Left renal cortex interstitium (tissue), 4 donors: ENCODE measurements at places on chromosomes 3 and 15.

- DNase-seq = no peak
These were observed 4.6 kb upstream of the CX3CR1 start for GRCh38 chr3:39284457-39284881.

GRCh38 chr3:128235207-128235926 lies 82.1 kb downstream of the EEFSEC start:
- DNase-seq = no peak

DNA sequence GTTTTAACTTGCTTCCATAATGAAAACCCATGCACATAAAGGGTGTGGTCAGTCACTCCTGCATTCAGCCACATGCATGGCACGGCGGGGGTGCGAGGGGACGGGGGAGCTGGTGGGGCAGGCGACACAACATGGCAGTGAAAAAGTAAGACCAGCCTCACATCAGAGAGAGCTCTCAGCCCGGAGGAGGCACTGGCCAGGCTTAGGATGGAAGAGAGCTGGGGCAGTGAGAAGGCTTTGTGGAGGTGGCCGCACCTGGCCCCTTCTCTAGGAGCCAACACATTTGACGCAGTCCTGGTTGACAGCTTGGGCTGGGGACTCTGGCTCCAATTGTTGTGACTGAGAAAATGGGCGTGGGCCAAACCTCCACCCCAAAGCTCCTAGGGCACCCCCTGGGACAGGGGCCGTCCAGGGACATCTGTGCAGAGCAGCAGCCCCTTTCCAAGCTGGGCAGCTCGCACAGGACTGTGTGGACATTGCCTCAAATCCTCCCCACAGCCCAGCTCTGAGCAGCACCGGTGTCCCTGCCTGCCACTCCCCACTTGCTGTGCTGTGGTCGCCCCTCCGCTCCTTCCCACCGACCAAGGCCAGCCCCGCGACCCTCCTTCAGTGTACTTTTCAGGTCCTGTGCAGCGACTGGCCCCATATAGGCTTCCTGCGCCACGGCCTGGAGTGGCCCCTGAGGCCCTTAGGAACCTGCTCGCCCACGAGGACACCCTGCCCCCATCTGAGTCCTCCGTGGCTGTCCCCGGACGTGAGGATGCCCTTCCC lies 126.0 kb upstream of the IQSEC1 start:
- no peak for DNase-seq

DNA sequence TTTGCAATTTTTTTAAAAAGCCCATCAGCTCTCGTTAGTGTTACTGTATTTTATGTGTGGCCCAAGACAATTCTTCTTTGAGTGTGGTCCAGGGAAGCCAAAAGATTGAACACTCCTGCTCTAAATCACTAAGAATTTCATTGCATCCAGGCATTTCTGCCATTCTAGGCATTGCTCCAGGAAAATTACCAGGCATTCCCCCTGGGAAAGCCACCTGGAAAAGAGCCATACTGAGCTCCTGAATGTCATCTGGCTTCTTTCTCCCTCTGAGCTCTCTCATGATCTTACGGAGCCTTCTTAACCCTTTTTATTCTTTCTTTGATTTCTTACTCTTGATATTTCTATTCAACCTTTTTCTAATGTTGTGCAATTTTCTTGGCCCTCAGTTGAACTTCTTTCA lies 202.2 kb downstream of the DOCK3 start:
- DNase-seq = no peak

- DNase-seq = no peak
These were observed 67.5 kb upstream of the AKAP13 start for GRCh38 chr15:85312929-85313331.

DNA sequence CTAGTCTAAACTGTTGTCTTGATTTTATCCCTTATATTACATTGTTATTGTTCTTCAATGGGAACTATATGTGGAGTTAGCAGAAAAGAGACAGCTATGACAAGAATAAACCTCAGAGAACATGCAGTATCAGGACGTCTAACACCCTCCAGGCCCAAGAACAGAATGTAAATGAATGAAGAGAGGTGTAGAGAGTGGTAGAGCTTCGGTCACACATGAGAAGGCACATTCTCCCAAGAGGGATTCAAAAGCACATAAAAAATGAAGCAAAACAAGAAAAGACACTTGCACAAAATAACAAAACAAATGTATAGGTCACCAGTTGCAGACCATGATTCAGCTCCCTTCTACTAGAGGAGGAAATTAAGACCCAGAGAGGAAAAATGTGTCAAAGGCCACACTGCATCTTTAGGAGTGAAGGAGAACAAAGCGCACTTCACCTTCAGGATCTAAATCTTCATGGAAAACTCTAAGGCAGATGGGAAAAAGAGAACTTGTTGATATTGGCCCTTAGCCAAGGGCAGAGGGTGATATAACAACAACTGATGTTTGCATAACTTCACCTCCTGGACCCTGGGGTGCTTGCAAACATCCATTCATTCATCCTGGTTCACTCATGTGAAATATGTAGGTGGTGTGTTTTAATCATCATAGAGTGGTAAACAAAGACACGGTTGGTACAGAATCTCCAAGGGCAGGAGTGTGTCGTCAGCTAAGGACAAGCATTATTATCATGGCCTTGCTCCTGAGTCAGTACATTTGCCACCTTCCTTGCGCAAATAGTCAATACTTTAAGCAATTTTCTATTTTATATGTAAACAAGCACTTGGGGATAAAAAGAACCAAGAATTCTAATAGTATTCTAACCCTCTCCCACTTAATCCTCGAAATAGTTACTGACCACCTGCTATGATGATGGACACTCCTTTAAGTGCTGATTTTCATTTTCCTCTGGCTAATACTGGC lies 8.8 kb downstream of the NEK10 start:
- DNase-seq = peak; percentile 38

- no peak for DNase-seq
These were observed 275.2 kb upstream of the TOPAZ1 start for GRCh38 chr3:43966530-43966929.

DNA sequence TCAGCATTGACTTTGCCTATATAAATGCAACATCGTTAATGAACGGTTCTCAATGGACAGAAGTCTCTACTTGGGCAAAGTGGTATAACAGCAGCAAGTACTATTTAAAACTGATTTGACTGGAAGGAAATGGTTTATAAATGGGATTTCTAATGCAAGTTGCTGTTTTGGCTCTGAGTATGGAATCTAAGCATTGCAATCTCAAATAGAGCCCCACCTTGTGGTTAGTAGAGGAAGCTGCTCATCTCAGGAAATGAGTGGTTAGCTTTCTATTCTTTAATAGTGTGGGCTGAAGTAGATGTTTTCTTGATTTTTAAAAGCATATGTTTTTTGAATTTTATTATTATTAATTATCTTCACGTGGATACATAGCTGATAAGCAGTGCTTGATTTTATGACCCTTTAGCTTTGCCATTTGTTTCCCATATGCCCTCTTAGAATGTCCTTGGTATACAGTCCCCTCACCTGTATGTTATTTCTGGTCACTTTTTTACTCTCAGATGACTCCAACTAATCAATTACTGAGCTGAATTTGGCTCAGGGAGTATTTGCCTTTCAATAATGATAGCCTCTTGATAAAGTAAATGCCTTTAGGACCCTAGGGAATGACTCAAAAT lies 67.1 kb downstream of the OXSM start:
- DNase-seq = no peak

- DNase-seq = no peak
These were observed 7.2 kb upstream of the SCN10A start for GRCh38 chr3:38823186-38823585.

- DNase-seq = no peak
These were observed 48.7 kb upstream of the SKOR1 start for GRCh38 chr15:67776600-67776999.

- no peak for DNase-seq
These were observed 59.6 kb upstream of the CA12 start for GRCh38 chr15:63441266-63441665.

- no peak for DNase-seq
These were observed 27.9 kb upstream of the RTP1 start for GRCh38 chr3:187169231-187169960.

GRCh38 chr15:42549741-42550392 lies 1.2 kb downstream of the HAUS2 start:
- DNase-seq = no peak

DNA sequence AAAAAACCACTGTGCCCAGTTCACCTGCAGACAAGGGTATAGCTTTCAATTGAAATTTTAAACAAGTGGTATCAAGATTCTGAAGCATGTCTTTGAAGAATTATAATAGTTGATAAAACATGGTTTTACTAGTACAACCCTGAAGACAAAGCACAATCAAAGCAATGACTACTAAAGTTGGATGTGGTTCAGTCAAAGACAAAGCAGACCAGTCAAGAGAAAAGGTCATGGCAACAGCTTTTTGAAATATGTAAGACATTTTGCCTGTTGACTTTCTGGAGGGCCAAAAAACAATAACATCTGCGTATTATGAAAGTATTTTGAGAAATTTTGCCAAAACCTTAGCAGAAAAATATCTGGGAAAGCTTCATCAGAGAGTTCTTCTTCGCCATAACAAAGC lies 1393.6 kb downstream of the SI start:
- no peak for DNase-seq

DNA sequence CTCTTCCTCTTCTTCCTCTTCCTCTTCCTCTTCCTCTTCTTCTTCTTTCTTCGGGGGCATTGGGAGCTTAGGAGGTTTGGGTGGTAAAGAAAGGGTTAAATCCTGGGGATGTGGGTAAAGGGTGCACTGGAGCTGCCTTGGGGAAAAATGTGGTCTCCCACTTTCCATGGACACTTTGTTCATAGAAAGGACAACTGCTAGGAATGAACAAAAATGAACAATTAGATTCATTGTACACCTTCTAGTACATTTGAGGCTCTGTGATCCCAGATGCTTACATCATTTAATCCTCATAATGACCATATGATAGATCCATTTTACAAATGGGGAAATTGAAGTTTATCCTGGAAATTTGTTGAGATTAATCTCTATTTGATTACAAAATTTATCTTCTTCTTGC lies 699.7 kb downstream of the TUSC7 start:
- DNase-seq = no peak

GRCh38 chr15:100516643-100517512 lies 11.9 kb downstream of the CERS3 start:
- no peak for DNase-seq

GRCh38 chr3:19425825-19426224 lies 277.5 kb downstream of the KCNH8 start:
- no peak for DNase-seq

DNA sequence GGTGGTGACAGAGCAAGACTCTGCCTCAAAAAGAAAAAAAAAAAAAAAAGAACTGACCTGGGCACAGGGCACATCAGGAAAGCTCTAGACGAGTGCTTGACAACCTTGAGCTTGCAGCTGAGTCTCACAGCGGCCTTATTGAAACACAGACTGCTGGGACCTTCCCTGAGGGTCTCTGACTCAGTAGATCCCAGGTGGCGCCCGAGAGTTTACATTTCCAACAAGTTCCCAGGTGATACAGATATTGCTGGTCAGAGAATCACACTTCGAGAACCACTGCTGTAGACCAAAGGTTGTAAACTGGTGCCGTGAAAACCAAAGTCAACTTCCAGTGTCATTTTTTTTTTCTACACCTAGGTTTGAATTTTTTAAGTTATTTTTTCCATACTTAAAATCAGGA lies 573.2 kb upstream of the MDFIC2 start:
- DNase-seq = no peak

GRCh38 chr3:167736997-167737396 lies 1.5 kb downstream of the SERPINI1 start:
- no peak for DNase-seq

- no peak for DNase-seq
These were observed 36.8 kb downstream of the FNDC3B start for GRCh38 chr3:172076212-172076611.

GRCh38 chr15:43169888-43170287 lies 15.3 kb upstream of the CCNDBP1 start:
- DNase-seq = no peak

DNA sequence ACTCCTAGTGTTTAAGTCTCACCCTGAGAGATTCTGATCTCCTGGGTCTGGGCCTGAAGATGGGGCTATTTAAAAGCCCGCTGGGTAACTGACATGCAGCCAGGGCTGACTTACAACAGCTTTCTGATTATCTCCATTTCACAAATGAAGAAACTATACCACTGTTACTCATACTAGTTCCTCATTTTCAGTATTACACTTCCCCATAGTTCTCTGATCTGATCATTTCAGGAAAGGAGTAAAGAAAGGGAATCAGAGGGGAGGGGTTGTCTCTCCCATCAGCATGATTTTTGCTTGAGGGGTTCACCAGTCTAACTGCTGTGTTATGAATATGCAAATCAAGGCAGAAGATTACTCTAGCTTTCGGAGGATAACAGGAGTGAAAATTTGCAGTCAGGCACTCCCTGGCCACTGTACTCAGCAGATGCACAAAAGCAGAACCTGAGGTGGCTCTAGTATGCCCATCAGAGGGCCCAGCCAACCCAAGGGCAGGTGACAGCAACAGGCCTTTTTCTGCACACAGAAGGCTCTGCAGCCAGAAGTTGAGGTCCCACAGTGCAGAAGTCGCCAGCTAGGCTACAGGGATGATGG lies 59.4 kb downstream of the DAPK2 start:
- no peak for DNase-seq

DNA sequence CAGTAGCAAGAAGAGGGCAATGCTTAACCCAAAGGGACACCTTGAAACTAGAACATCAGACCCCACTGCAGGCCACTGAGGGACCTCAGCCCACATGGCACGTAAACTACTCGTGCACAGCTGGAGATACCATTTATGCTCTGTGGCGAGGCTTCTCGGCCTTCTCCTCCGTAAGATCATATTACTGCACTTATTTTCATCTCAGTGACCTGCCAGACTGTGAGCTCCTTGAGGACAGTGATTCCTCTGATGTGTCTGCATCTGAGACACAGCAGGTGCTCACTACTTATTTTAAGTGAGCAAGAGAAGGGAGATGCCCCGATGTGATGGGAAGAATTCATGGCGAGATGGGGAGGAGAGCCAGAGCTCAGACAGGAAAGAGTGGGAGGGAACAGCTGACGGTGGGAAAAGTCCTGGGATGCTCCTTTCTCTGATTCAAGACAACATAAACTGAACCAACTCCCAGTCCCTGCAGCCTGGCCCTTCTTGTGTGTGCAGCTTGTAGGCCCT lies 137.6 kb downstream of the RPLP1 start:
- no peak for DNase-seq

GRCh38 chr3:132245552-132246142 lies 71.6 kb upstream of the ACP3 start:
- no peak for DNase-seq

DNA sequence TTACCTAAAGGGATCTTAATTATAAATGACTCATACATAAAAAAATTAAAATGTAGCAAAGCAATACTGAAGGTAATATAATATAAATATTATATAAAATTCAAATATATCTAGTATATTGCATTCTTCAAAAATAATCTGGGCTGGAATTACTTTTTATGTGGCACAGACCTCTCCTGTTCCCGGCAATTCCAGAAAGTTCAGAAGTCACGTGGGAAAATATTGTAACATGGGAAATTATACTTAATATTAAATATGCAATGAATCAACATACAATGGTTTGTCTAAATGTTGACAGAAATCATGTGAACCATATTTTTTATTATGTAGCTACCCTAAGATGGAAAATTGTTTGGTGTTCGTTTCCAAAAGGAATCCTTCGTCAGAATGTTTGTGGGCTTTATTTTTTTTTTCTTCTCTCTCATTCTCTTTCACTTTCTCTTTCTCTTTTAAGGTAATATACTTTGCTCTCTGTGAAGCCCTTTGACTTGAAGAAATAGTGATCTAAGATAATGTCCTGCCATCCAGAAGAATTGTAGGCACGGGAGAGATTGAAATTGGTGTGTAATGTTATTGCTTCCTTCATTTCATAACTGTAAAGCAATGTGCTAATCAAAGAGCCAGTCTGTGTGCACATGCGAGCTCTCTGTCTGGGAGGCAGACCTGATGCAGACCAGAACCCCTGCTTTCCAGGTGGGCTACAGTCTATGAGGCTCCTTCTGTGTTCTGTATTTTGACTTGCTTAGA lies 559.4 kb downstream of the NR2F2 start:
- no peak for DNase-seq

- no peak for DNase-seq
These were observed 68.6 kb downstream of the ARPP21 start for GRCh38 chr3:35707904-35708303.
